Calu3 (cell line): ENCODE measurements at places on chromosomes 7 and 10. TPM values are rescaled to one million over a fixed set of nuclear protein-coding genes. Genes with fewer than 3 reads are reported as not detected.

DNA sequence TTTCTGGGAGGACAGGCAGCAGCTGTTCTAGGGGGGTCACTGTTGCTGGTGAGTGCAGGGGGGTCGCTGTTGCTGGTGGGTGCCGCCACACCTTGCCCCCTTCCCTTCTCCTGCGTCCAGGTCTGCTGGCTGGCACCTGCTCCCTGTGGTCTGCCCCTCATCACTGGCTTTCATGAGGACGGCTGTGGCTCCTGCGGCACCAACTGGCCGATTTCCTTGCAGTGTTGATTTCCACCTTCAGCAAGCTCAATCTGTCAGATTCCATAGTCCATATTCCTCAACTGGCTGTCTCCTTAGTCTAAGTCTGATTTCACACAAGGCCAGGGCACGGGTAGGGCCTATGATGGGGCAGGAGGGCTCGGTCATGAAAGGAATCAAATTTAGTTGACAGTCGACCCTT is 23.4 kb upstream of the GRB10 start:
- no peaks in the 10 kb centered on the region for H3K36me3 ChIP-seq
- H3K4me1 ChIP-seq: peaks cover 38% of the 10 kb centered on the region
- H3K4me3 ChIP-seq: no peak overlapping the region
- DNase-seq: no peak

GRCh38 chr10:129833468-129833950 is 130.6 kb downstream of the EBF3 start:
- no peaks in the 10 kb centered on the region for H3K4me1 ChIP-seq
- H3K36me3 ChIP-seq: no peaks in the 10 kb centered on the region
- no peak overlapping the region for H3K27ac ChIP-seq
- no peak for DNase-seq
- H3K4me3 ChIP-seq: no peak overlapping the region

DNA sequence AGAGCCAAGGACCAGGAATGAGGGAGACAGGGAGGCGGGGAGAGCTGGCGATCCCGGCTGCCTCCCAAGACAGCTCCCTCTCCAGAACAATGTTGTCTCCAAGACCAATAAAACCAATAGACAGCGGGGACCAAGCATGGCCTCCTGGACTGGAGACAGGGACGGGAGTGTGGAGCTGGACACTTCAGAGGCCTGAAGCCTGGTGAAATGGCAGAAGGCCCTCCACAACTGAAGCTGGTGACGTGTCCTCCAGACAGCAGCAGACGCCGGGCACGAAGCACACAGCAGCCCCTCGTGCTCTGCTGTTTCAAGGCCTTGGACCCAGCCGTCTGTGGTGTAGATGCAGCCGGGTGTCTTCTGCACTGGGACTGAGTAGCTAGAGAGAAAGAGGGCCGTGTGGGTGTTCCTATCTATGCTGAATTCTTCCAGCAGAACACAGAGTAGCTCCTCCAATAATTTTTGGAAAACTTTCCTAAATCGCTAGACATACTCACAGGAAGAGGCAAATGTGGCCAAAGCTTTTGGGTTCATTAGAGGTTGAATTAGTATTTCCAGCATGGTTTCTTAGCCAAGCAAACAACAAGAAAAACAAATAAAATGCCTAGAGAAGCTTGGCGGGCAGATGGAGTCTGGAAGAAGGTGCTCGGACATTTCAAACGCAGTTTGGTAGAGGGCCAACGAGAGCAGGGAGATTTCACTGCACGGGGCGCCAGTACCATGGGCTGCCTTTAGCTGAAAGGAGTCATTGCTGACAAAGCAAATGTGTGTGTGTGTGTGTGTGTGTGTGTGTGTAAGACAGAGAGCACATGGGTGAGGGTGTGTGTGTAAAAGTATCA is 570.4 kb downstream of the TCERG1L start:
- no peak overlapping the region for H3K4me3 ChIP-seq
- H3K27me3 ChIP-seq: no peaks in the 10 kb centered on the region
- H3K27ac ChIP-seq: no peak overlapping the region
- H3K36me3 ChIP-seq: peaks cover 5% of the 10 kb centered on the region
- no peaks in the 10 kb centered on the region for H3K4me1 ChIP-seq

DNA sequence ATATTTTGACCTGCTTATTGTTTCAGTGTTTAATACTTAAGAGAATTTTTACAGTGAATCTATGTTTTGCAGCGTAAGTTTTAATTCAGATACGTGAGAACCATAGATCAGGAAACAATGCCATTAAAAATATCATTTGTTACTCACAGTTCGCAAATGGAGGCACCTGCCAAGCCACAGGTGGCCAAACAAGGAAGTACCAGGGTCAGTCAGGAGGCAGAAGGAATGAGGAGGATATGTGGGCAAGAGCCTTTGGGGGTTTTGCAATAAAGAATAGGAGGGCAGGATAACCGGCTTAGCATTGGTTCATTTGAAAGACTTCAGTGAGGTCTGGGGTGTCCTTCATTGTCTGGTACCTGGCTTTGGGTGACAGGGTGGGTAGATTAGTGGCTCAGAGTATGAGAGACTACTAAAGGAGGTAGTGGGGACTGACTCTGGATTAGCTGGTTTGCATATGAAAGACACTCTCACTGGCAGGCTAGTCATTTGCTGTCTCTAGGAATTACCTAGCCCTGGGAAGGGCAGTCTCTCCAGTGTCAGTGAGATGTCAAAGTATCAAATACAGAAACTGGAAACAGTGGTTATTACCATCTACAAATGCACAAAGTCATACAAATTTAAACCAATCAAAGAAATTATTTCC is 132.2 kb upstream of the CAV2 start:
- no peaks in the 10 kb centered on the region for H3K36me3 ChIP-seq
- peak overlapping the region; percentile 11 for H3K4me3 ChIP-seq
- peaks cover 23% of the 10 kb centered on the region for H3K4me1 ChIP-seq
- no peaks in the 10 kb centered on the region for H3K27me3 ChIP-seq
- peak; percentile 55 for DNase-seq
- peak overlapping the region; percentile 92 for H3K27ac ChIP-seq

DNA sequence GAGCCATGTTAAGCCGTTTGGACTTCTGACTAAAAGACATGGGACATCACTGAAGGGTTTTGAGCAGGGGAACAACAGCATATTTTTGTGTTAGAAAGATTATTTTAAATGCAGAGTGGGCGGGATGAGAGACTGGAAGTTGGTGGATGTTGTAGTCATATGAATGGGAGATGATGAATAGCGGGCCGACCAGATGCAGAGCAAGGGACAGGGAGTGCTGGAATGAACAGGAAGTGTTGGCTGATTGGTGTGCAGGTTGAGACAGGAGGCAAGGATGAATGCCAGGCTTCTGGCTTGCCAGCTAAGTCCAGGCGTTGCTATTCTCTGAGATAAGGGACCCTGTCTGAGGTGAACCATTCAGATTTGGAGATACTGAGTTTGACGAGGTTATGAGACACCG is 38.0 kb downstream of the GAD2 start:
- no peak for DNase-seq
- no peak overlapping the region for H3K4me3 ChIP-seq
- no peaks in the 10 kb centered on the region for H3K36me3 ChIP-seq
- peaks cover 5% of the 10 kb centered on the region for H3K4me1 ChIP-seq
- no peak overlapping the region for H3K27ac ChIP-seq

DNA sequence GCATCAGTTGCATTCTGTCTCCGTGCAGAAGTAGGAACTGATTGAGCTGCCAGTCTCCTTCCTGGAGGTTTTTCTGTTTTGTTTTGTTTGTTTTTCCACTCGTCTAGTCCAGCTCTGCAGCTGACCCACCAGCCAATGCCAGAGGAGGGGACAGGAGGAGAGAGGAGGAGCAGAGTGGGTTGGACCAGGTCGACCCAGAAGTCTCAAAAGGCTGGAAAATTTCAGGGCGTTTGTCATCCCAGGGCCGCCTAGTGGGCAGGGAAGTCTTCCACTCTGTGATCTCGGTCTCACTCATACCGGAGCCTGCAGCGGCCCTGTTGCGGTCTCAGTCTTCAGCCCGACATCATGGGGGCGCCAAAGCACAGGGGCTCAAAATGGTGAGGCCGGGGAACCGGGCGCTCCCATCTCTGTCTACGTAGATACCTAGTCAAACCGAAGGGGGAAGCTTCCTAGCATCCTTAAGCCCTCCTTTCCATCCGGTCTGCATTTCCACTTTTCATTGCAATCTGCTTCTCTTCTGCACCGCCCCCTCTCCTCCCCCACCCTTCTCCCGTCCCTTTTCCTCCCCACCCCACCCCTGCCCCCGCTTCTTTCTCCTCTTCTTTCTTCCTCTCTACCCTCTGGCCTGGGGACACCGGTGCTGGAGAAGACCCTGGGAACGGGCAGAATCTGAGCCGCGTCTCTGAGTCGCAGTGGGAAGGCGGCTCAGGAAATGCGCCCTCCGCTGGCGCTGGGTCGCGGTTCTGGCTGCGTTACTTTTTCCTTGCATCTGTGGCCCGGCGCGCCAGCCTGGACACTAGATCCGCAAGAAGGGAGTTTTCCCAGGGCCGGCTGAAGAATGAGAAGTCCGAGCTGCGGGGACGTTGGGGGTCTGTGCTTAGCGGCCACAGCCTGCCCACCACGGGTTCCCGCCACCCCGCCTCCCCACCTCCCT is 16.2 kb upstream of the PAX2 start:
- peaks cover 89% of the 10 kb centered on the region for H3K27me3 ChIP-seq
- peak; percentile 49 for DNase-seq
- peak overlapping the region; percentile 71 for H3K4me3 ChIP-seq
- no peak overlapping the region for H3K27ac ChIP-seq
- peaks cover 40% of the 10 kb centered on the region for H3K4me1 ChIP-seq

DNA sequence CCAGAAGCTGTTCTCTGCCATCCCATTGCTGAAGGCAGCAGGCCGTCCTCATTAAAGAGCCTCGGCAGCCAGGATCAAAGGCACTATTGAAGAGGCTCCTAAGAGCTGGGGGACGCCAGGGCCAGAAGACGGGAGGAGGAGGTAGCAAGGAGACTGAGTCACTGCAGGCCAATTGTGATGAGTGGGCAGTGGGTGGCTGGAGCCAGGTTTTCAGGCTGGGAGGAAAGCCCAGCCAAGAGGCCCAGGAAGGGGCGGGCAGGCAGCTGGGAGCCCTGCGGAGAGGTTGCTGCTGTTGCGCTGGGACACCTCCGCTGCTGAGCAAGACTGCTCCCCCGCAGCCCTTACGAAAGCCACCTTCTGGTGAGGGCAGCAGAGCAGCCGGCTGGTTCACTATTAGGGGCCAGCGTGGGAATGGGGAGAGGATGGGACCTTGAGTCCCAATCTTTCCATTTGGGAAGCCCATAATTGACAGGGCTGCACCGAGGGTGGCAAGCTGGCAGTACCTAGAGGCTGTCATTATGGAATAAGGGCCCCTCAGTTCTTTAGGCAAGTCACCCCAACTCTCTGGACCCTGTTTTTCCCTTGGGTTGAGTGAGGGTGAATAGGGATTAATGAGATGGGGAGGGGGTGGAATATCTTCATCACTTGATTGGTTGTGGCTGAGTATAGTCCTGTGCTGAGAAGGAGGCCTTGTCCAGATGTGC is 48.4 kb downstream of the UNC5B start:
- DNase-seq: no peak
- H3K4me1 ChIP-seq: peaks cover 8% of the 10 kb centered on the region
- no peaks in the 10 kb centered on the region for H3K36me3 ChIP-seq
- H3K27ac ChIP-seq: no peak overlapping the region
- peaks cover 95% of the 10 kb centered on the region for H3K27me3 ChIP-seq

GRCh38 chr7:142389544-142389943 is 131.7 kb upstream of the PRSS58 start:
- H3K27me3 ChIP-seq: peaks cover 19% of the 10 kb centered on the region
- H3K36me3 ChIP-seq: no peaks in the 10 kb centered on the region
- H3K4me1 ChIP-seq: peaks cover 9% of the 10 kb centered on the region
- H3K4me3 ChIP-seq: no peak overlapping the region
- no peak for DNase-seq

Gene CCL26
- not detected in 2 replicates for total RNA-seq

Gene SDK1
- total RNA-seq: 19.7 and 20.0 TPM in 2 replicates

Gene ARMC3
- total RNA-seq: 0.97 and 1.9 TPM in 2 replicates
